CD4-positive, alpha-beta T cell treated with Interleukin-6 for 4 hours (primary cell): ENCODE measurements at places on chromosomes 4 and X.
A peak's percentile ranks its signal among the peaks of the same experiment; 100 is the strongest.

DNA sequence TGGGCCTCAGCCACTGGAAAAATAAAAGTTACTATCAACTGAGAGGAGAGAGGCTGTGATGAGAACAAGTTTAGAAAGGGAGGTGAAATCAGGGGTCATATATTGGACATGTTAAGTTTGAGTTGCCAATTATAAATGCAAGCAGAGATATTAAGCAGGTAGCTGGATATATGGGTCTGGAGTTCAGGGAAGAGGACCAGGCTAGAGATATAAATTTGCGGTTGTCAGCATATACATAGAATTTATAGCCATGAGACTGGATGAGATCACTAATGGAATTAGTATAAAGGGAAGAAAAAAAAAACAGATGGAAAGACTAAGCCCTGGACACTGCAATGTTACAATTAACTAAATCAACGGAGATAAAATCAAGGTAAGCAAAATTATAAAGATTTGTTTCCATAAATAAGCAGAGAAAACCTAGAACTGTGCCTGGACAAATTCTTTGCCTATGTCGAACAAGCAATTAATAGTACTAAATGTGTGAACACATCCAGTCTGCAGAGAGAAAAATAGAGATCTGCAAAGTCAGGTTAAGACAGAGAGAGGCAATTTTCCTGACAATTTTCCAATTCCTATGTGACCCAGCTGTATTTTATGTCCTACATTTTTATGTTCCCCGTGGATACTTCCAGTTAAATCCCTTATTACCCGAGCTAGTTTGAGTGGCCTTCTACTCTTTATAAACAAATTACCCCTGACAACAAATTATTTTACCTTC, 265.4 kb downstream of the GASK1B start:
- no peak for DNase-seq

DNA sequence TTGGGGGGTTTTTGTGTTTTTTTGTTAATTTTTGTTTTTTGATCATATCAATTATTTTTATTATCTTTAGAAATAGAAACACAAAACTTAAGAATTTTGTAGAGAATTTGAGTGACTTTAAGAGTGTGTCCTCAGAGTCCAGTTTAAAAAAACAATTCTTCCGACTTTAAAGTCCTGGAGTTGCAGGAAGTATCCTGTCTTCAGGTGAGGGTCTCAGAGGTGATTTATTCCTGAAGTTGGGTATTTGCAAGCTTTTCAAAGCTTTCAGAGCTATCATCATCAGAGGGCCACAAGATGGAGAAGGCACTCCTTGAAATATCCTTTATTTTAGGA, 23.0 kb downstream of the TLR10 start:
- no peak for DNase-seq

DNA sequence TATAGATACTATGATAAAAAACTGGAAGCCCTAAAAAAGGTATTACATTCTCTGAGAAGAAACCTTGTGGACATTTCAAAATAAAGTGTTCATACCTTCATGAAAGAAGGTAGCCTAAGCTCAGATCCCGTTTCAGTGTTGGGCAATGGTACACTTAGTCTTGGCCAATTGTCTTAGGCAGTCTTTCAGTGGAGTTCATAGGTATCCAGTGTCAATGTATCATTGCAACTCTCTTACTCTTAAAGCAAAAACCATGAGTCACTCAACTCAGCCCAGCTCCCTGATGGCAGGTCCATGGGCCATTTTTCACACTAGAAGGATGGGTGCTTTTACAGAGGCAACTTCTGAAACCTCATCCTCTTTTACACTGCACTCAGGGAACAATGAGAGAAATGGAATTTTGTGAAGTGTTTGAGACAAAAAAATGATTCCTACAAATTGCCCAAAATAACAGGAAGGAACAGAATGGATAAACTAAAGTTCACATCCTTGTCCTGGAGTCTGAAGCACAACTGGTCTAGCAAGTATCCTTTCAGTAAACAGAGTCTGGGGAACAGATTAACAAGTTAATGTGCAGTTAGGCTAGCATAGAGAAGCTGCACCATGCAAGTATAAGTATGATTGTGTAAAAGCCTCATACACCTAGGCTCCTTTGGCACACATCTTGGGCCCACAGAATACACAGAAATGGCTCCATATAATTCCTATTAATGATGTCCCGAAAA, 7.0 kb upstream of the ZNF827 start:
- DNase-seq, result no peak

DNA sequence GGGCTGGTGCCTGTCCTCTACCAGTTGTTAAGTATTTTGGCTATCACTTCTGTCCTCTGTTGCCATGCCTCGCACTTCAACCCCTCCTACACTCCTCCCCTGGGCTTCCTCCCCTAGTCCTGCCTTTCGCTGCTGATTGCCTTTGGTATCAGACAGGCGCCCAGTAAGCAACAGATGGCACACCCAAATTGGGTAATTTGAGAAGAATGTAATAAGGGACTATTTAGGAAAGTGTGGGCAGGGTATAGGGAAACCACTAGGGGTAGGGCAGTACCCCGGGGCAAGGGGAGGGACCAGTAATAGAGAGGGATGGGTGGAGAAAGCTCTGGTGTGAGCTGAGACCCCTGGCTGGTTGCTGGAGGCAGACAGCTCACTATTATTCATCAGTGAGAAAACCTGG, 172.7 kb upstream of the USP9X start:
- no peak for DNase-seq

DNA sequence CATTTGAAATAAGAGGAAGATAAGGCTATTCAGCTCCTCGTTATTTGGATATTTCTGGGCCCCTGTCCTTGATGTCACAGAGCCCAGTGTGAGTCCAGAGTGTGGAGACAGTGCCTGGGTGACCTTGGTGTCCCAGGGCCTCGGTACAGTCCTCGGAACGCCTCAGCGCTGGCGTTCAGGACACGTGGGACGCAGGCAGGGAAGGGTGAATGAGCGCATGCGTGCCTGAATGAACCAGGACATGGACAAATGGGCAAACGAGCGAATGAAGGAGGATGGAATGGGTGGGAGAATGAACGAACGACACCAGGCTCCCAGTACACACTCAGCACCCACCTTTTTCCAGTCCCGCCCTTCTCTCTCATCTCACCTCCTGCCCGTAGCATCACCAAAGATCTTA, 44.2 kb downstream of the EVC start:
- DNase-seq, result no peak

DNA sequence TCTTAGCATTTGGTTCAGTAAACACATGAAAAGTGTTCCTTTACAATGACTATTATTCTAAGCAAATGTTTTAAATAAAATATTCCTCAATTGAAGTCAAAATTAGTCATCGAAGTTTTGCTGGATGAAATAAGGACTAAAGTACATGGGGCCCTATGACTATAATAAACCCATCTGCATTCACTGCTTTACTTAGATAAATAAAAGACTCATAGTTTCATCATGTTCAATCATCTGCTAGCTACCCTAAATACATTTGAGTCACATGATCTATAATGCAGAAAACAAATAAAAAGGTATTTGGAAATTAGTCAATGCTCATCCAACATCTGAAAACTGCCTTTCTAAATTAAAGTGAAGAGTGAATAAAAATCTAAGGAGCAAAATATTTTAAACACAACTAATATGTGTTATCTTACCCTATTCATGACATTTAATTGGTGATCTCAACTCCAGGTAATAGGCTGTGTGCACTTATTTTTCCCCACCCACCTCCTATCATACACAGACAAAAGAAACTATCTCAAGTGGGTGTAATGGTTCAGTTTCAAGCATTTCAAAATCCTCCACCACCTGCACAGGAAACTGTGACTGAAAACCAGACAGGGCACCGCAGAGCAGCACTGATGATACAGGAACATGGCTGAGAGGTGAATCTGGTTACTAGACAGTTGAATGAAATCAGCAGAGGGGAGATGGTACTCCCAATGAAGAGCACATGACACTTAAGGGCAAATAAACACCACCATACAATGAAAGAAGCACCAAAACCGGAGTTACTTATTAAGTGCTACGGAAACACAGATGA, 78.6 kb downstream of the CAMK2D start:
- peak; percentile 72 for DNase-seq

DNA sequence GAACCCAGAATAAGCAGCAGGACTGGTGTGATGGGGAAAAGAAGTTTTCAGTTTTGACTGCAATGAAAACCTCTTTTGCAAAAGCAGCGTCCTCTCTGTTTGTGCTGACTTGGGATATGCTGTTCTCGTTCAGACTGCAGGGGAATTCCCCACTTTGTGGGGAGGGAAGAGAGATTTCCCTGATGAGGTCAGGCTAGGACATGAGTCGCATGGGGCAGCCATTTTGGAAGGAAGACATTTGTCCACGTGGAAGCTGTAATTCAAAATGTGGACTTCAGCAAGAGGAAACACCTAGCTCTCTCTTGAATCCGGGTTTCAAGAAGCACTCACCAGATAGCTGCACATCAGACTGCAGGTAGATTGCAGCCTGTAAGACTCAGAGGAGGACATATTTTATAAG, 39.3 kb downstream of the ING2 start:
- no peak for DNase-seq

- no peak for DNase-seq
Measured at GRCh38 chr4:180539284-180539683, 1703.9 kb upstream of the TENM3 start.

DNA sequence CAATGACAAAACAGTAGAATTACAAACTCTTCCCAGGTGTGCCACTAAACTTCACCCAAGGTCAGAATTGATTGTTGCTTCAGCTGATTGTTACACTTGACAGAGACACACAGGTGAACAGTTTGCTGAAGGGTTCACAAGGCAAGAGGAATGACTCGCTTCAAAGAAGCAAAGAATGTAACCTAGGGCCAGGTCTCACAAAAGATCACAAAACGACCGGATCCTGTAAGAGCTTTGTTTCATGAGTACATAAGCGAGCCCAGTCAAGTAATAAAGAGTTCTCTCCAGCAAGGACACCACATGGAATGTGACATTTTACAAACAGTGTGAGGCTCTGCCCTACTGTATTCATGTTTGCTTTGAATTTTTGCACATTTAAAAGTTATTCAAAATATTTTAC, 9.1 kb downstream of the LNX1 start:
- DNase-seq, result no peak

GRCh38 chrX:39869846-39870601, 227.7 kb downstream of the BCOR start:
- peak; percentile 83 for DNase-seq

GRCh38 chr4:11542952-11543351, 114.3 kb upstream of the HS3ST1 start:
- DNase-seq, result no peak

- DNase-seq, result no peak
Measured at GRCh38 chr4:104752337-104752736, 257.6 kb upstream of the CXXC4 start.

- no peak for DNase-seq
Measured at GRCh38 chr4:655464-656151, 18.5 kb downstream of the ATP5ME start.
